K562 (cell line): ENCODE measurements at places on chromosomes 4 and X. TPM values are rescaled to one million over a fixed set of nuclear protein-coding genes. Genes with fewer than 3 reads are reported as not detected.

DNA sequence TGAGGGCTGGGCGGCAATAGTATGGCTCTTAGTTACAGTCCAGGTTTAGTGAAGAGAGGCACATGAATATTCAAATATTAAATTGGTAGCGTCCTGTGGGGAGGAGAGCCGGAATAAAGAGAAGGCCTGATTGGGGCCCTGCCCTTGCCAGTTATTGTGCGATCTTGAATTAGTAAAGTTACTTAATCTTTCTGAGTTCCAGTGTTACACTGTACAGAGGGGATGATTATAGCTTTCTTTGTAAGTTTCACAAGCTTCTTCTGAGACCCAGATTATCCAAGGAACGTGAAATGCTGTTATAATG, 1.2 kb downstream of the METAP1 start:
- peaks cover 14% of the 10 kb centered on the region; the same call in 2 of the 3 replicates for H3K36me3 ChIP-seq
- H3K27ac ChIP-seq = peak overlapping the region; percentile 97
- H3K4me1 ChIP-seq = peaks cover 8% of the 10 kb centered on the region

- no peak for DNase-seq
Observed at GRCh38 chr4:173056710-173057109, 111.9 kb upstream of the GALNT7 start.

- no peaks in the 10 kb centered on the region for H3K4me1 ChIP-seq
- no peaks in the 10 kb centered on the region for H3K36me3 ChIP-seq
- no peak for DNase-seq
- no peaks in the 10 kb centered on the region for H3K27me3 ChIP-seq
Observed at GRCh38 chr4:107279733-107280132, 243.6 kb upstream of the DKK2 start.

GRCh38 chr4:185865901-185866328, 53.9 kb upstream of the SORBS2 start:
- H3K27ac ChIP-seq = no peak overlapping the region

DNA sequence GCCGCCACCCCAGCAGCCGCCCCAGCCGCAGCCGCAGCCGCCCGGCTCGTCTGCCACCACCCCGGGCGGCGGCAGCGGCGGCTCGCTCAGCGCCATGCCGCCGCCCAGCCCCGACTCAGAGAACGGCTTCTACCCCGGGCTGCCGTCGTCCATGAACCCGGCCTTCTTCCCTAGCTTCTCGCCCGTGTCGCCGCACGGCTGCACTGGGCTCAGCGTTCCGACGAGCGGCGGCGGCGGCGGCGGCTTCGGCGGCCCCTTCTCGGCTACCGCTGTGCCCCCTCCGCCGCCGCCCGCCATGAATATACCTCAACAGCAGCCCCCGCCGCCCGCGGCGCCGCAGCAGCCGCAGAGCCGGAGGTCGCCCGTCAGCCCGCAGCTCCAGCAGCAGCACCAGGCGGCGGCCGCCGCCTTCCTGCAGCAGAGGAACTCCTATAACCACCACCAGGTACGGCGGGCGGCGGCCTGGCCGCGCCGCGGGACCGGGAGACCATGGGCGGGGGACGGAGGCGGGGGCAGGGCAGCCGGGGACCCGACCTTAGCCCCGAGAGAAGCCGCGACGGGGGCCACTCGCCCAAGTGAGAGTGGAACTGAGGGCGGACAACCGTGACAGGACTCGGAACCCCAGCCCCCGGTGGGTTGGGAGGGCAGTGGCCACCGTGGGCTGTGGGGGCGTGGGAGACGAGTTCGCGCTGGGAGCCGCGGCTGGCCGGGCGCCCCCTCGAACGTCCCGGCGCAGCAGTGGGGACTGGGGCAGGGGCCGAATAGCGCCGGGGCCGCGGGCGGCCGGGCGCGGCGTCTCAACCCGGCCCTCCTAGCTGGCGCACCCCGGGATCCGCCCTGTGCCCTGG, 1.8 kb downstream of the CPEB2 start:
- peak overlapping the region; percentile 89 for H3K4me3 ChIP-seq
- peaks cover 30% of the 10 kb centered on the region; the same call in 1 of the 2 replicates for H3K4me1 ChIP-seq
- H3K36me3 ChIP-seq = peaks cover 11% of the 10 kb centered on the region; the same call in 1 of the 3 replicates
- peak; percentile 44 for DNase-seq

GRCh38 chr4:48484494-48485168, 1.5 kb downstream of the SLC10A4 start:
- DNase-seq = no peak
- peaks cover 36% of the 10 kb centered on the region; the same call in 2 of the 3 replicates for H3K36me3 ChIP-seq
- H3K27ac ChIP-seq = peak overlapping the region; percentile 77; the same call in 1 of the 3 replicates

DNA sequence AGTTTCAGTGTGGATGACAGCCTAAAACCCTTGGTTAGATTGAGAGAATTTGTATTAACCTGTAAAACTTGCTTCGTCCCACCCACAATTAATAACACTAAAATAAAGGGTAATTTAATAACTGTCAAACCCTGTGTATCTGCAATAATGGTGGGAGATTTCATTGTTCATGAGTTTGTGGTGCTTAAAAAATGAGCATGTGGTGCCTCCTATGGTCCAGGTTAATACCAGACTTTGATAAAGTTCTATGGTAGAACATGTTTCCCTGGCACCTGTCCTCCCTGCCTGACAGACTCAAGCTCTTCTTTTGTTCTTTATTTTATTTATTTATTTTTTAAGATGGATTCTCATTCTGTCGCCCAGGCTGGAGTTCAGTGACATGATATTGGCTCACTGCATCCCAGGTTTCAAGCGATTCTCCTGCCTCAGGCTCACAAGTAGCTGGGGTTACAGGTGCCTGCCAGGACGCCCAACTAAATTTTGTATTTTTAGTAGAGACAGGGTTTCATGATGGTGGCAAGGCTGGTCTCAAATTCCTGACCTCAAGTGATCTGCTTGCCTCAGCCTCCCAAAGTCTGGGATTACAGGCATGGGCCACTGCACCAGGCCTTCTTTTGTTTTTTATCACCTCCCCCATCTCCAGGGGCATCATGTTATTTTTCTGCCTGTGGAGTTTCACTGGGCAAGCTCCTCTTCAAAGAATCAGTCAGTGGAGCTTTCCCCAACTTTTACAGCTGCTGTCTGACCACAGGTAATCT, 289.2 kb downstream of the NR3C2 start:
- DNase-seq = no peak
- H3K36me3 ChIP-seq = no peaks in the 10 kb centered on the region
- H3K27me3 ChIP-seq = no peaks in the 10 kb centered on the region
- no peak overlapping the region for H3K4me3 ChIP-seq
- no peak overlapping the region for H3K27ac ChIP-seq

- peak; percentile 21 for DNase-seq
- peaks cover 4% of the 10 kb centered on the region; the same call in 1 of the 2 replicates for H3K27me3 ChIP-seq
- H3K4me1 ChIP-seq = no peaks in the 10 kb centered on the region; the same call in 2 of the 3 replicates
- no peak overlapping the region for H3K27ac ChIP-seq
Observed at GRCh38 chr4:108834166-108834834, 71.4 kb upstream of the ETNPPL start.

- no peak for DNase-seq
- no peaks in the 10 kb centered on the region for H3K27me3 ChIP-seq
- H3K4me3 ChIP-seq = no peak overlapping the region
- no peaks in the 10 kb centered on the region for H3K4me1 ChIP-seq
- H3K36me3 ChIP-seq = no peaks in the 10 kb centered on the region
Observed at GRCh38 chr4:105641845-105642244, 66.6 kb downstream of the INTS12 start.

DNA sequence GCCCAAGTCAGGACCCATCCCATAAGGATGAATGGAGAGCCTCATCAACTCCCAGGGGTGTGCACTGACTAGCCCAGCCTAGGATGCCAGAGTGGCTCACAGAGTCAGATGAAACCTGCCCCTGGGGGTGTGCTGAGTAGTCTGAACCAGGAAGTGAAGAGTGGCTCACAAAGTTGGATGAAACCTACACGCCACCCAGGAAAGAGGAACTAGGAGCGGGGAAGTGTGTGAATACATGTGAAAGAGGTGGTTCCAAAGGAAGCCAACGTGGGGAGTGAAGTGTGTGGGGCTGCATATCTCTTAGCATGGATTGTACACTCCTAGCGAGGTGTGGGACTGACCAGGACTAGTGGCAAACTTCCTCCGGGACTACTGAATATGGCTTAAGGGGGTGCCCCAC, 902.1 kb upstream of the NDST4 start:
- H3K27me3 ChIP-seq = no peaks in the 10 kb centered on the region
- H3K27ac ChIP-seq = no peak overlapping the region

DNA sequence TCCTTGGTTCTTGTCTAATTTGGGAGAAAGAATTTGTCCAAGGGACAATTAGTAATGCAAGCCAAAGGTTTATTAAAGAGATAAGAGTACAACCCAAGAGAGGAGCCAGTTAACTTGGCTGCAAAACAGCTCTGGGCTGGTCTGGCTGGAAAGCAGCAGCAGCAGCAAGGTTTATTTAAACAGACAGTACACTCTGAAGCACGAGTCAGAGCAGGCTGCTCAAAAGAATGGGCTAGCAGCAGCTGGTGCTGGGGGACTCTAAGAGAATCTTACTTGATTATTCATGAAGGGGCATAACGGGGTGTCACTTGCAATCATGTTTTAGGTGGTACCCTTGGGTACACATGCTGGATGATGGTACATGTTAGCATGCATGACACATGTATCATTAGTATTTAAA, 17.1 kb upstream of the CT47C1 start:
- H3K27me3 ChIP-seq = no peaks in the 10 kb centered on the region
- no peak overlapping the region for H3K27ac ChIP-seq
- H3K36me3 ChIP-seq = no peaks in the 10 kb centered on the region
- no peak overlapping the region for H3K4me3 ChIP-seq
- no peak for DNase-seq

DNA sequence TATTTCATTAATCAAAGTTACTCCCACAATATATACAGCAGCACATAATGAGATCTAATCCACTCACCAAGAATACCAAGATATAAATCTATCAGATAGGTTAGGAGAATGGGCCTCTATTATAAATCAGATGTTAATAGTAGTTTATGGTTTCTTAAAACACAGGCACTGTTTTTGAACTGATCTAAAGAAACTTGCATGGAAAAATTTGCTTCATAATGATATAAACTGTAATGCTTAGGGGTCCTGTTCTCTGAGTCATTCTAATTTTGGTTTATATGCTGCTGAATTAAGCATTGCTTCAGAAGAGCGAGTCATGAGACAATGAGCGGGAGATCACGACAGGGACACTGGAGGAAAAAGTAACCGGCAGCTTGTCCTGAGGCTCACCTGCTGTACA, 113.3 kb upstream of the OTUD4 start:
- H3K27ac ChIP-seq = no peak overlapping the region
- H3K4me3 ChIP-seq = no peak overlapping the region
- H3K4me1 ChIP-seq = no peaks in the 10 kb centered on the region
- H3K36me3 ChIP-seq = no peaks in the 10 kb centered on the region

DNA sequence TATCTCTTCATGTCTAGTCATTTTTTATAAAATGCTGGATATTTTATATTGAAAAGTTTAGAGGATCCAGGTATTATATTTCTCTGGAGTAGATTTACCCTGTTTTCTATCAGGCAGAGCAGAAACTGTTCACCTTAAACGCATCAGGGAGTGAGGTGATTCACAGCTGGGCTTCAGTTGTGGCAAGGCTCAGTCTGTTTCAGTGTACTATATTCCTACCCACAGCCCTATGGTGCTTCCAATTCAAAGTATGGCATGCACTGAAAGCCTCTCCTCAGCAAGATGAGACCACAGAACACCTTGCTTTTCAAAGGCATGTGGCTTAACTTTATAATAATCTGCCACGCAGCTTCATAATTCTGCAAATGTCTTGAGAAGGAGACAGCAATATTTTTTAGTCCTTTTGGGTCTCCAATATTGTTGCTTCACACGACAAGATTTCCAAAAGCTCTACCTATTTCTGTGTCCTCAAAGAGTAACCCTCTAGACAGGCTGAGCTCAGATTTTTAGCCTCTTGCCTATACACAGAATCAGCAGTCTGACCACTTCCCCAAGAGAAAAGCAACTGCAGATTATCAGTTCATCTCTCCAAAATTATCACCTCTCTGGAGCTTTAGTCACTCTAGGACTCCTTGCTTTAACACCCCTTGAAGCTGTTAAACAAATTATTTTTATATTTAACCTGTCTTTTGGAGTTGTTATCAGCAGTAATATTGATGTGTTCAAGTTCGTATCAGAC, 24.4 kb downstream of the PRDM5 start:
- no peak overlapping the region for H3K4me3 ChIP-seq
- H3K27ac ChIP-seq = no peak overlapping the region
- no peak for DNase-seq
- H3K4me1 ChIP-seq = no peaks in the 10 kb centered on the region
- no peaks in the 10 kb centered on the region for H3K36me3 ChIP-seq
- H3K27me3 ChIP-seq = no peaks in the 10 kb centered on the region

DNA sequence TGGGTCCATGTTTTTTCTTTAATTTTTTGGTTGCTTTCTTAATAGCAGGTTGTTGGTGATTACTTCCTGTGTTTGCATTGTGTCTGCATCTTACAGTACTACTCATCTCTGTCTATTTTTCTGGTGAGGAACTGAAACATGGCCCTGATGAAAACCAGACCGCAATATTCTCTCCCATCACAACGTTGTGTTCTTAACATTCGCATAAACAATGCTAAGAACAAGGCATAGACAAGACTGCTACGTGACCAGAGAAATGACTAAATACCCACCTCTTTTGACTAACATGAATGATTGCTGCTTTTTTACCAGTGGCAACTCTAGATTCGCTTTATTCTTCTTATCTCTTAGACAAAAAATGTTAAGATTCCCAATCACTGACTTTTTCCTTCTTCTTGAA, 179.1 kb downstream of the GC start:
- H3K4me3 ChIP-seq = no peak overlapping the region
- H3K4me1 ChIP-seq = no peaks in the 10 kb centered on the region
- no peaks in the 10 kb centered on the region for H3K36me3 ChIP-seq
- DNase-seq = no peak
- no peak overlapping the region for H3K27ac ChIP-seq

DNA sequence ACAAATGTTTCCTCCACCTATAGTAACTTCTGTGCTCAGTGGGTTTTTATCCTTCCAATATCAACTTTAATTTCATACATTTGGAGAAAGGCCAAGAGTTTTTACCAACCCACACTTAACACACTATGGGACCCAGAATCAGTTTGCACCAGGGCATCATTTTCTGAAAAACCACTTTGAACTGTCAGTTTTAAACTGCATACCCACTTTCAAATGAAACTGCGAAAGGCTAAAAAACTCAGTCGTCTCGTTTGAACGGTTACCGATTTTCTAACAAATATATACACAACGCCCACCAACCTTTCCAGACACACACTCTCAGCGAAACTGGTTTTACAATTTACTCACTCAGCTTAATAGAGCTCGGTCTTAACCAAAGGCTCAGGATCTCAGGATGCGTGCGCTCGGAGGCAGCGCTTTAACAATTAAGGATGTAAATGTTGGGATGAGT, 376 bp downstream of the ABCG2 start:
- H3K27me3 ChIP-seq = 0 out of 3 replicates have a peak, but pooled peaks cover 4% of the 10 kb centered on the region
- H3K36me3 ChIP-seq = no peaks in the 10 kb centered on the region
- H3K4me1 ChIP-seq = peaks cover 4% of the 10 kb centered on the region; the same call in 1 of the 3 replicates
- no peak overlapping the region for H3K27ac ChIP-seq
- H3K4me3 ChIP-seq = peak overlapping the region; percentile 39

The SCML2 gene
- total RNA-seq = 19.0 and 19.6 TPM in 2 replicates

The LPAR4 gene
- not detected in 2 replicates for total RNA-seq

The FATE1 gene
- total RNA-seq = not detected in 2 replicates

The OTUD4 gene
- 25.7 and 27.5 TPM in 2 replicates for total RNA-seq

The ACSL1 gene
- total RNA-seq = 22.2 and 22.6 TPM in 2 replicates

The PRDM5 gene
- not detected in 2 replicates for total RNA-seq

The FGF5 gene
- total RNA-seq = 2.0 and 2.7 TPM in 2 replicates

The SMIM20 gene
- total RNA-seq = 25.1 and 29.9 TPM in 2 replicates

The DCLK2 gene
- 0.07 TPM in 1 of 2 replicates, not detected in the other for total RNA-seq

The NCAPG gene
- 72.9 and 73.4 TPM in 2 replicates for total RNA-seq

The RHOH gene
- total RNA-seq = 24.0 and 26.3 TPM in 2 replicates

The PCDH10 gene
- total RNA-seq = 0.40 and 0.55 TPM in 2 replicates
